ENCODE measurements at places on chromosomes 7 and 10.

DNA sequence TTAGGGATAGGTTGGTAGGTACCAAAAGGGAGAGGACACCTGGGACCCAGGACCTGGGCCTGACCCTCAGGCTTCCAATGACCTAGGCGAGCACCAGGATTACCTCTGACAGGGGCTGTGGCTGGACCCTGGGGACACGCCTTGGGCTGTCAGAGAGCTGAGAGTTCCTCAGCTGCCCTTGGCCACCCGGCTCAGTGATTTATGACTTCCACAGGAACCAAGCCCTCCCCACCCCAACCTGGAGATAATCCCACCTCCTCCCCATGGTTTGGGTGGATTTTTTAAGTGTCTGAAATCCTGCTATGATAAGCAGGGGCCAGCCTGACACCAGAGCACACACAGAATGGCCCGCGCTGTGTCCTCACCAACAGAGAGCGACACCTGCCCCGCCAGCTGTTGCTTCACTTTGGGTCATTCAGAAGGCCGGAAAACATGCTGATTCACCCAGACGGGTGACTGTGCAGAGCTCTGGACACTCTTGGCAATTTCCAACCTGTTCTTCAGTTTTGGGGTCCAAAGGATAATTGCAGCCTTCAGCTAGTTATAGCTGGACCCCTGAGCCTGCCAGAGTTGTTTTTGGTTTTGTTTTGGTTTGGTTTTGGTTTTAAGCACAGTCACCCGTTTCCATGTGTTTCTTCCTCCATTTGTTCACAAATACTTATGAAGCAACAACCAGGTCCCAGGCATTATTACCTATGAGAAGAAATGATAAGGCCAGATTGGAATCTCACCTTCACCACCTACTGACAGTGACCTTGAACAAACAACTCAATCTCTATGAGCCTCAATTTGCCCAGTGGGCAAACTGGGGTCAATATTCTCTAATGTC, 78.2 kb downstream of the RAB11FIP2 start:
- DNase-seq = peak; percentile 7

DNA sequence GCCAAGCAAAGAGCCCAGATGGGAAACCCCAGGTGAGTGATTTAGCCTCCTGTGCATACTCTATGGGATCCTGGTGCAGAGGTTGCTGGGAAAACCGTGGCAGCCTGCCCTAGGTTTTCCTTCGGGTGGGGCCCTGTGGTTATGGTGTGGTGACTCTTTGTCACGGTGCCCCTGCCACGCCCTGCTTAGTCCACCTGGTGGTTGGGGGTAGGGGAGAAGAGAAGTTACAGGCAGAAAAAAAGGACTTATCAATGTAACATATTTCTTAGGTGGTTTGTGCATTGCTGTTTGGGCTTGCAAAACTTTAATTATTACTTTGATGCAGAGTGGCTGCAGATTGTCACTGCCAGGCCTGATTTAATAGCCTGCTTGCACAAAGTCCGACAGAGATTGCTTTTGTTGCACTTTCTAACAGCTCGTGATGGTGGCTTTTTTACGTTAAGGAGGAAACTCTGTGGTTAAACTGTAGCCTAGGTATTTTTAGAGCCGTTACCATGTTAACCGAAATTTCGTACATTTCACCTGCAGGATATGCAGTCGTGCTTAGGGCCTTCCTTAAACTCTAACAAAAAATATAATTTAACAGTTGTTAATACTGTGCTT, 197.4 kb downstream of the RNLS start:
- no peak for DNase-seq

DNA sequence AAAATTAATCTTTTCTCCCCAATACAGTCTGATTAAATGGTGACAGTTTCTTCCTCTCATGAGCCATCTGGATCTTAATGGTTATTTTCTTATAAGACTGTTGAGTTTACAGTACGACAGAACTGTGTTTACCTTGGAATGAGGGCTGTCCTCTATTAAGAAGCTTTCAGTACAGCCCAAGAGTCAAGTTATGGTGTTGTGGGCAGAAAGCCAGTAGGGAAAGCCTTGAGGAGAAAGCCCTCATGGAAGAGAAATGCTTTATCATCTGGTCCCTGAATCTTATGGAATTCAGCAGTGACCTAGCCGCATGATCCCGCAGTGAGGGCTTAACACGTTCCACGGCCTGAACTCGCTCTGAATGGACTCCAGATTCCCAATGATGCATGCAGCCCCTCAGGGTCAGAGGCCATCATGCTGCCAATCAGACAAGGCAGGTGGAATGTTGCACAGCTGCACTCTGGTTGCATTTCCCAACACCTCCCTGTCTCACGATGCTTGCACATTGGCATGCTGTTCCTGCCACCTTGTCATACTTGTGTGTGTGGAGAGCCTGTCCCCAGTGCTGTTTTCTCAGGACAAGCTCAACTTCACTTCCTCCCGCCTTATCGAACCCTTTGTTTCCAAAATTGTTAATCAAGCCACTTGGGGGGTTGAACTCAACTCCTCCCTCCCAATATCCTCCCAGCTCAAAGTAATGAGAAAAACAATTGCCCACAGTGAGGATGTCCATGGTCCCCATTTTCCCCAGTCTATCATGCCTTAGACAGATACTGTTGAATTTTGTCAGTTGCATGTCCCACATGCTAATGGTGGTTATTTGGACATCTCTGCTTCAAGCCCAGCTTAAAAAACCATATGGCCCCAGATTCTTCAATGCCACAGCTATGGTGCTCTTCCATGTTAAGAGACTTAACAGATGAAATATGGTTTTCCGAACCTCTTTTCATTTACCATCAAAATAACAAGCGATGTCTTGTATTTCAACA, 211.1 kb upstream of the TCF7L2 start:
- no peak for DNase-seq

DNA sequence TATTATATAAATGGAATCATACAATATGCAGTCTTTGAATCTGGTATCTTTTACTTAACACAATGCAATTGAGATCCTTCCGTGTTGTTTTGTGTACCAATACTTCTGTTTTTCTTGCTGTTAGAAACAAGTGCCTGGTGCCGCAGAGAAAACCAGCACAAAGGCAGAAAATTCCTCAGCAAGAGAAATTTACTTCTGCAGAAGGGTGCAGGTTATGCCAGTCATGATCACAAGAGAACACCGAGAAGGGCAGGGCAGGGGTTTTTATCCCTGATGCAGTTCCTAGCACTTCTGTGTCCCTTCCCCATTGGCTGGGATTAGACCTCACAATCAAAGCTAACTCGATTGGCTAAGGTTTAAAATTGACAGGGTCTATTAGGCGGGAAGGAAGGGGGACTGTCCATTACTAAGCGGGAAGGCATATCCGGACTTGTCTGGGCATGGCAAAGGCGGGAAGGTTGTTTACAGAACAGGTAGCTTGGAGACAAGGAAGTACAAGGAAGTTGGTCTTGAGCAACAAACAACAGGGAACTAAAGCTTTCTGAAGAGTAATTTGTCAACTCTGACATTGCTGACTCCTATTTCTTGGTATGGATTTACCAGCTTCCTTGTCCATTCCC, 2.4 kb upstream of the ZNF33B start:
- no peak for DNase-seq

DNA sequence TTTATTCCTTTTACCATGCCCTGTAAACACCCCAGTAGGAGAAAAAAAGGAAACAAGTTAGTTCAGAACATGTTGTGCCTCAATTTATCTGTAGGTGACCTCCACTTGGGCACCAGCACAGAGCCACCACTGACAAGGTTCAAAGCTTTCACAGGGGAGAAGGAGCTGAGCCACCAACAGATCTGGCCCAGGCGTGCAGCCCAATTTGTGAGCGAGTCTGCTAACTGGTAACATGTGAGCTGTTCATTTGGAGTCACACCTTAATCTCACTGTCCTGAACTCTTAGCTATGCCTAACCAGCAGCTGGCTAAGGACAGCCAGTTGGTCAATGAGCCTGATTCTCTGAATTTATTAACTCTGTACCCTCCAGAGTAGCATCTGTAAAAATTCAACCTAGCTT, 78.4 kb upstream of the CAMK2B start:
- no peak for DNase-seq

DNA sequence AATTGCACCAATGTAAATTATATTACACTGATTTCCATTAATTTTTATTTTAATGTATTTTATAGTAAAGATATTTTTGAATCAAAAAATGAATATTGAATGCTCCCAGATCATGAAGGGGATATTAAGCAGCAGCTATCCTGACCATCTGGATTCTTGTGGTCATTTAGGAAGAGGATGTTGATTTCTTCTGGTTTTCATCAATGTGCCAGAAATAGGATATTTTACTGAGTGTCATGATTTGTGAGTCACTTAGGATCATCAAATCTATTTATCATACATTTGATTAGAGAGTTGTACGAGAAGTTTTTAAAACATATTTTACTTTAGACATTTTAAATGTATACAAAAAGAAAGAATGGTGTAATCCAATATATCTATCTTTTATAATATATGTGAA, 366.3 kb upstream of the CHRM2 start:
- DNase-seq = no peak

DNA sequence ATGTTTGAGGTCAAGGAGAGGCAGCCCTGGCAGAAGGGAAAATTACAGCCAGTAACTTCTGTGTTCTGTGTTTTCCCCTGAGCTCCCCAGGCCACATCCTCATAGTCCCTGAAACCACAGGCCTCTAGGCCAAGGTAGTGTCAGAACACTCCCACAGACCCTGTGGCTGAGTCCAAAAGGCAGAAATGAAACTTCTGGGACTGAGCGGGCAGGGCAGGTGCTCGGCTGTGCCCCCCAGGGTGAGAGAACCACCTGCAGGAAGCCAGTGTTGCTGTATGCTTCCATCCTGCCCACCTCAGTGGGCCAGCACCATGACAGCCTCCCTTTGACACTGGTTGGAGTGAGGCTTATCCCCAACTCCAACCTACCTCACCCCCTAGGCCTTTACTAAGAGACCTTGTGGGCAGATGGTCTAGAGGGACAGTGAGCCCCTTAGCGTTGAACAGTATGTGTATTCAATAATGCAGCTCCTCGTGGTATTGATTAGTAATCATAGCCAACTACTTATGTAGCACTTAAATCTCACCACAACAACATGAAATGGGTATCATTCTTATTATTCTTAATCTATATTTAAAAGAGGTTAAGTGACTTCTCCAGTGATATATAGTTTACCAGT, 30.3 kb downstream of the PIK3CG start:
- DNase-seq = no peak

DNA sequence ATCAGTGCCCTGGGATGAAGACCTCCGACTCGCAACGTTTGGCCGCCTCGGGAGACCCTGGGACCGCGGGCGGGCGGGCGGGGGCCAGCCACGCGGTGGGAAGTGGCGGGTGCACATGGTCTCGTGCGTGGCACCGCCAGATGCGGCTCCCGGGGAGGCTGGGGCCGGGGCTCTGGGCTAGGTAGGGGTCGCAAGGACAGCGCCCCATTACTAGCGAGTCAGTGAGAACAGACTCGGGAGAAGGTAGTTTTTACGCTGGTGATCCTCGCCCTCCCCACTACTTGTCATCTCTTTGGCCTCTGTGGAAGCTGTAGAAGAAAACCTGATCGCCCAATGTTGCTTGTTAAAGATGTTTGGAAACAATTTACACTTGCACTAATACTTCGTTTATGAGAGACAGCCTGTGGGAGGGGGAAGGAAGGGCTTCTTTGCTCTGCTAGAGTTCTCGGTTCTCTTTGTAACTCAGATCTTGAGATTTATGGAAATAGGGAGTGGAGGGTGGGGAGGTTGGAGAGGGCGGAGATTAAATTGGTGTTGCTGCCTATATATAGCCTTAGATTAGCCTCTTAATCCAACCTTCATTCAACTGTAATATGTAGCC, 591 bp downstream of the BZW2 start:
- DNase-seq = peak; percentile 38

DNA sequence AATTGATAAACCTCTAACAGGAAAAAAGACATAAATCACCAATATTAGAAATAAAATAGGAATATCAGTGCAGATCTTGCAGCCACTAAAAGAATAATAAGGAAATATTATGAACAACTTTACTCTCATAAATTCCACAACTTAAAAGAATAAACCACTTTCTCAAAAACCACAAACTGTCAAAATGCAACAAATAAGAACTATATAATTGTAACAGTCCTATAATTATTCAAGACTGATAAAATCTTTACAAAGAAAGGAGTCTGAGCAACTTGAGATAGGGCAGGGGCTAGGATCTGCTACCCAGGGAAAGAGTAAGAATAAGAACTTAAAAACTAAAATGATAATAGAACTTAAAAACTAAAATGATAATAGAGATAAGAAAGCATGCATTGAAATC, 169.5 kb upstream of the GDF10 start:
- DNase-seq = no peak

DNA sequence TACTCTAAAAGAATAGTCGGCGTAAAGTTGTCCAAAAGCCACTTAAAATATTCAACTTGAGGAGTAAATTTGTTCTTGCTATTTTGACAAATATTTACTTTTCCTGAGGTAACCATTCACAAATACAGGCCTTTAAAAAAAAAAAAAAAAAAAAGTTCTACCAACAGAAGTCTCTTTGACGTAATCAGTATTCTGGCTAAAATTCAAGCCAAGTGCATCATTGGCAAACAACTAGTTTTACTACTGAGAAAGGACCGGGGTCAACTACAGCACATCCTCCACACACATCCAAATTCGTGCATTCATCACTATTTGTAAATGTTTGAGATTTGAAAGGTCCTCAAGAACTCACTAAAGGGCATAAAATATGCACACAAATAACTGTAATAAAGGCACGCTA, 2.0 kb downstream of the OAT start:
- no peak for DNase-seq

DNA sequence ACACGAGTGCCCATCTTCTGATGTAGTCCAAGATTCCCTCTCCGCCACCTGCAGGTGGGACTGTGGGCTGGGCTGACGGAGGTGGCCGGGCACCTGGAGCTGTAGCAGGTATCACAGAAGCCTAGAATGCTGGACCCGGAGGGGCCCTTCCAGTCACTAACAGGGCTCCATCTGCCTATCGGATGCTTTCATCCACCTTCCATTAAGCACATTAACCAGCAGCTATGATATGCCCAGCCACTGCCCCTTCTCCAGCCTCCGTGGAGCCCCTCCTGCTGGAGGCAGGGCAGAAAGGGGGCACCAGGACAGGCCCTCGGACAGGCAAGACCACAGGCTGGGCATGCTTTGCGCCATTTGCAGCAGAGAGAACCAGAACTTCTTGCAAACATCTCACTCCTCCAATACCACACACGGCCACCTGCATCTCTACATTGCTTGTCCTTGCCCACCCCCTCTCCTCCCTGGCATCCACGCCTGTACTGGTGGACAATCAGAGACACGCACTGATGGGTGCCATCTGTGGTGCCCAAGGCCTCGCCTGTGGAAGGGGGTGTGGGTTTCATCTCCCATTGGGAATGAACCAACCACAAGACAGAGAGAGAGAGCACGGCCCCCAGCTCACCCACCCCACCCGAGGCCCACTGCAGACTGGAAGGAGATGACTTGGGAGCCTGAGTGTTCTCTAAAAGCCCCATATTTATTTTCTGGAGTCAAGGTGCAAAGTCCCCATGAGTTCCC, 16.8 kb downstream of the PRKAG2 start:
- no peak for DNase-seq

GRCh38 chr10:79331226-79331625, 16.0 kb upstream of the PPIF start:
- no peak for DNase-seq
